ENCODE measurements at places on chromosomes 6 and 20.

GRCh38 chr20:62181808-62182207, 1.0 kb upstream of the MTG2 start:
- no peak for DNase-seq

DNA sequence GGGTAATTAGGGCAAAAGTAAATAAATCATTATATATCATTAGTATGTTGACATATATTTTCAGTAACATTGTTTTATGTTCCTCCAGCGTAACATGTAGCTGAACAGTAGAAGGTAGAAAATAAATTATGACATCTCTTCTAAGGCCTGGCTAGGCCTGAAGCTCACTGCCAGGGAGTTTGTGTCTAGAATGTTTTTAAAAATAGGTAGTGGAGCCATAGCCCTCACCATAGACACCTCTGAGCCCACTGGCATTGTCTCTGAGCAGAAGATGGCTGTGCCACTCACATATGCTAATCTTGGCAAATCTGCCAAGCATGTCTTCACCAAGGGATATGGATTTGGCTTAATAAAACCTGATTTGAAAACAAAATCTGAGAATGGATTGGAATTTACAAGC, 21.3 kb downstream of the FUCA2 start:
- no peak for DNase-seq

DNA sequence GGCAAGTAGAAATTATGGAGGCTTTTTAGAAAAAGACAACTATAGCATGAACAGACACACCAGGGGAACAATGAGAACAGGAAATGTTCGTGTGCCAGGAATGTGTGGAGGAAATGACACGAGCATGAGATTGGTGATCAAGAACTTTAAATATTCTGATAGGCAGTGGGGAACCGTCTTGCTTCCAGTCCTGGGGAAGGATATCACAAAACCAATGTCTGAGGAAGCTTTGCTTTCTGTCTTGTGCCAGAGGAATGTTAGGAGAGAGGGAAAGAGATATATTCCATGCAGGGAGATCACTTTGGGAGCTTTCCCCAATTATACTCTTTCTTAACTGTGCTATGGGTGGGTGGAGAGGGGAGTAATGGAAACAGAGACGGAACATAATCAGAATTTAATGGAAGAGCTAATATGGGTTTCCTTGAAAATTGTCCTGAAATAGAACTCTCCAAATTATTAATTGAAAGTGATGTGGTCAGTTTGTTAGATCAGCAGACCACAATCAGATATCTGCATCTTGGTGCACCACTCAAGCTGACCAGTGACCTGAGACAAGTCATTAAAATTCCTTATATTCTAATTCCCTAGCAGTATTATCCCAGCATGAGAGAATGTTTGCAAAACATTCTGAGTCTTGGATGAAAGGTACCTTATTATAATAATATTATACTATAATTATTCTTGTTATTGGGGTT, 178.2 kb downstream of the SOX4 start:
- no peak for DNase-seq

DNA sequence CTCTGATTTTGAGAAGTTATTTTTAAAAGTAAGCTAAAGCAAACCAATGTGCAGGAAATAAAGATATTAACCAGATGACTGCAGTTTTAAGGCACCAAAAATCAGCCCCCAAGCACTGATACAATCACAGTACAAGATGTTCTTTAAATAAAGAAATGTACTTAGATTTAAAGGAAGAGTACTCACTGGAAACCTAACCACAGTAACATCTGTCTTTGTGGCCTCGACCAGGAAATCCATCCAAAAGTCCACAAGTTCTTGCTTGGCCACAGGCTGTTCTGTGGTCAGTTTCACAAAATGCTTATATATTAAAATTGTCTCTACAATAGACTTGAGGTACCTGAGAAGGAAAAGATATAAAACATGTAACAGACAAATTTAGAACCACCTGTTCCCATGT, 105.9 kb upstream of the MAP7 start:
- no peak for DNase-seq
